Myocyte (in vitro differentiated cells): ENCODE measurements at places on chromosomes 5 and 9.
A peak's percentile ranks its signal among the peaks of the same experiment; 100 is the strongest.

GRCh38 chr9:135216236-135216635 lies 128.8 kb downstream of the OLFM1 start:
- DNase-seq = no peak

- DNase-seq = no peak
These were observed 47.1 kb downstream of the UGCG start for GRCh38 chr9:111943746-111944145.

DNA sequence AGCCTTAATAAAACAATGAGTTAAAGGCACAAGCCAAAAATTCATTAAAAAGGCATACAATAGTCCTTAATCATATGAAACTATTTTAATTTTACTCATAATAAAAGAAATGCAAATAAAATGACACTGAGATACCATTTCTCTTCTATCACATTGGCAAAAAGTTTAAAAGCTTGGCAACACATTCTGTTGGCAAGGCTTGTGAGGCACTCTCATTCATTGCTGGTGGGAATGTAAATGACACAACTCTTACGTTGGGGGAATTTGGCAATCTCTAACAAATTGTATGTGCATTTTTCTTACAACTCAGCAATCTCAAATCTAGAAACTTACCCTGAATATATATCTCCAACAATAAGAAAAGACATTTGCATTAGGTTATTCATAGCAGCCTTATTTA lies 111.6 kb downstream of the PRELID2 start:
- DNase-seq = no peak

- no peak for DNase-seq
These were observed 183.5 kb downstream of the ROR2 start for GRCh38 chr9:91766315-91767069.

- DNase-seq = peak; percentile 61
These were observed 23.3 kb upstream of the KIF12 start for GRCh38 chr9:114122136-114123027.

DNA sequence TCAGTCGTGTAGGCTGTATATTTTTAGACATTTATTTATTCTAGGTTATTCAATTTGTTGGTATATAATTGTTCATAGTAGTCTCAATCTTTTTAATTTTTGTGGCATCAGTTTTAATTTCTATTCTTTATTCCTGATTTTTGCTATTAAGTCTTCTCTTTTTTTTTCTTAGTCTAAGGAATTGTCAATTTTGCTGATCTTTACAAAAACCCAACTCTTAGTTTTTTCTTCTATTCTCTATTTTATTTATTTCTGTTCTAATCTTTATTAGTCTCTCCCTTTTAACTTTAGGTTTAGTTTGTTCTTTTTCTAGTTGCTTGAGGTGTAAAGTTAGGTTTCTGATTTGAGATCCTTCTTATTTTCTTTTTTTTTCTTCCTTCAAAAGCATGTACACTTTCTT lies 152.5 kb downstream of the FANCC start:
- DNase-seq = no peak

GRCh38 chr5:86070719-86071118 lies 547.0 kb upstream of the COX7C start:
- DNase-seq = no peak

GRCh38 chr9:134436911-134437310 lies 110.7 kb downstream of the RXRA start:
- DNase-seq = no peak

DNA sequence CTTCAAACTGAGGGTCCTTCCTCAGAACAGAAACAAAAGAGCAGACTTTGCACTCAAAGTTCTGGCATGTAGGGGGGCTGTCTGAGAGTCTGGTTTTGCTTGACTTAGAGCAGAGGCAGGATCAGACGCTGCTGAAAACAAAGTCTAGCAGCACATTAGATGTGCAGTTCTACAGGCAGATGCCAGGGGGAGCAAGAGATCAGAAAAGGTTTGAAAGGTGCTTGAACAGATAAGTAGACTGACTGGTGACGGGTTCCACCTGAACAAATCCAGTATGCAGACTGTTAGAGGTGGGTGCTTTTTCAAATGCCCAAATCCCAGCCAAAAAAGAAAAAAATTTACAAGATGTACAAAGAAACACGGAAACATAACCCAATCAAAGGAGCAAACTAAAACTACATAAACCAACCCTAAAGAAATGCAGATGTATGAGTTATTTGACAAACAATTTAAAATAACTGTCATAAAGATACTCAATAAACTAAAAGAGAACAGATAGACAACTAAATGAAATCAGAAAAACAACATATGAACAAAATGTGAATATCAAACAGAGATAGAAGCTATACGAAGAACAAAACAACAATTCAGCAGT lies 194.7 kb upstream of the FREM1 start:
- DNase-seq = peak; percentile 36

DNA sequence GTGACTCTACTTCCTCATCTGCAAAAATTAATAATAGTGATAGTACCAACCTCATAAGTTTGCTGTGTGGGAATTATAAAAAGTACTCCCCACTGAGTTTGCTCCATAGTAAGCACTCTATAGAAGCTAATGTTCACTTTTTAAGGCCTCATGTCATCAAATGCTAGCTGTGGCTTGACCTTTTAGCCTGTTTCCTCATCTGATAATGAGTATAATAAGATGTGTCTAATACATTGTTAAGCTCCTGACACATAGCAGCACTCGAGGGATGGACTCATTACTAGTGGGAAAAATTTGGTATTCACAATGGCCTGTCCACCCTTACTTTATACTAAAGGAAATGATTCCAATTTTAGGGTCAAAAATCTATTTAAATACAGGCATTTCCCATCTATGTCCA lies 26.1 kb upstream of the CAST start:
- no peak for DNase-seq

- no peak for DNase-seq
These were observed 73.8 kb upstream of the SLIT3 start for GRCh38 chr5:169374761-169375160.

GRCh38 chr9:33429256-33429985 lies 18.0 kb downstream of the AQP3 start:
- DNase-seq = no peak

- DNase-seq = no peak
These were observed 684 bp upstream of the SLC6A19 start for GRCh38 chr5:1200495-1201326.

DNA sequence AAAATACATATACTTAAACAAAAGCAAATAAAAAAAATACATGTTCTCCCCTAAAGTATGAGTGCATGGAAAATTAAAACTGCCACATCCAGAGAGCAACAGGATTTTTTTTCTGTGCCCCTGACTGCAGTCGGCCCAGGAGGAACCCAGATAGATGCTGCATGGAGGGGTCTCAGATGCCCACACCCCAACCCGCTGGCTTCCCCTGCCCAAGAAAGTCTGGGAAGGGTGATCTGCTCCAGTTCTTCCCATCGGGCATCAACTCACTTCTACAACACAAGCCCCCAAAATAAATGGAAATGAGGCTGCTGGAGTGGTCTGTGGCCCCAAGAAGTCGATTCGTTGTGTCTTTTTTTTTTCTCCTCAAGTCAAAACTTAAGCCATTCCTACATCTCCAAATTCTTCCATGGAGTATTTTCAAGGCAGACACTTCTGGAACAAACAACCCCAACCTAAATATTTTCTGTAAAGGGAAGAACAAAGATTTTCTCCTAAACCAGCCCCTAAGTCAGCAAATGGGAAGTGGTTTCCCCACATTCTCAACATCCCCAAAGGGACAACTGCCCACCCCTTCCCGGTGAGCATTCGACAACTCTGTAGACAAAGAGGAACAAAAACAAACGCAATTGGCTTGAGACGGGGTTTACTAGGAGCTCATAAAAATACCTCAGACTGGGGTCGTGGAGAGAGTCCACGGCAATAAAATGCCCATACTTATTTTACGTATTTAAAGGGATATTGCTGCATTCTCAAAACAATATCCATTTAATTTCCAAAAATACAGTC lies 46.7 kb downstream of the ROR2 start:
- no peak for DNase-seq

- no peak for DNase-seq
These were observed 143.4 kb downstream of the CD180 start for GRCh38 chr5:67053229-67053628.

DNA sequence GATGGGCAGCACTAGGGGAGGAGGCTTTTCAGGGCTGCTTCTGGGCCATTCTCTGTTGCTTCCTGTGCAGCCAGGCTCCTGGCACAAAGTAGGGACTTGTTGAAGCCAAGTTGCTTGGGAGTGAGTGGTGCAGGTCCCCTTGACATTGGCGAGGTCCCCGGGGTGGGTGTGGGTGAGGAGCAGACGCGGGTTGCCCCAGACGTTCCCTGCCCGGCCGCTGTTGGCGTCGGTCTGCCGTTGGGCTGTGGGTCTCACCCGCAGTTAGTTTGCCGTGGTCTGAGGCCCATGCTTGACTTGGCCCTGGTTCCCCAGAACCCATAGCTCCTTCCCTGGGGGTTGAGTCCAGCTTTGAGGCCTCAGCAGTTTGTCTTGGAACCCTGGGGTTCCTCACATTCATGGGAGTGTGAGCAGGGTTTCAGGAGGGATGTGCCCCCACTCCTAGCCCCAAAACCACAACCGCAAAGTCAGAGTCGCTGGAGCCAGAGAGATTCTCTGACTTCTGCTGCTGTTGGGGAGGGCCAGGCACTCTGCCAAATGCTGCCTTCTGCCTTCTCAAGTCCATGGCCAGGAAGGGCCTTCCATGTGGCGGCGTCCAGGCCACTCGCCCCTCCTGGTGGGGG lies 77.5 kb downstream of the RXRA start:
- DNase-seq = peak; percentile 92

- DNase-seq = no peak
These were observed 59.1 kb upstream of the TMC1 start for GRCh38 chr9:72462340-72462739.

DNA sequence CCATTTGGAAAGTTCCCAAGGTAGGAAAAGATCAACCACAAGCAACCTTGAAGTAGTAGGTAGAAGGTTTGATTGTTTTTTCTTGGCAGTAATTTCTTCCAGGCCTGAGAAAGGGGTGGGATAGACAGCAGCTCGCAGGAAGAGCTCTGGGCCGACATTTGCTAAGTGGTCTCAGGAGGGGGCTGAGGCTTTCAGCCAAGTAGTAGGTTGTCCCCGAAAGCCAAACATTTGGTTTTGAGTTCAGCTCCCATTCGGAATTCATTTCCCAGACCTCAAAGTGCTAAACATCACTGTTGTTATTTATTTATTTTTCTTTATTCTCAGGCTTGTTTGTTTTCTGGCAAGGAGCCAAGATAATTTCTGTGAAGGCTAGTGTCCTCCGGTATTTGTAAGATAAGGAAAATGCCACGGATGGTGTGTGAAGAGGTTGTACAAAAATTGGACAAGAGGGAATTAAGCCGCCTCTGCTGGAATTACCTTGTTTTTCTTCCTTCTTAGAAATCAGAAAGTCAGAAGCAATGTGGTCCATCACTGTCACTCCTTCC lies 112.1 kb downstream of the KIF4B start:
- no peak for DNase-seq

GRCh38 chr5:172199446-172199845 lies 5.5 kb downstream of the EFCAB9 start:
- no peak for DNase-seq

GRCh38 chr5:1765141-1765879 lies 34.3 kb downstream of the MRPL36 start:
- no peak for DNase-seq

- DNase-seq = no peak
These were observed 78.9 kb upstream of the CXCL14 start for GRCh38 chr5:135657536-135658305.

- peak; percentile 9 for DNase-seq
These were observed 305.4 kb upstream of the MSX2 start for GRCh38 chr5:174418809-174419539.

DNA sequence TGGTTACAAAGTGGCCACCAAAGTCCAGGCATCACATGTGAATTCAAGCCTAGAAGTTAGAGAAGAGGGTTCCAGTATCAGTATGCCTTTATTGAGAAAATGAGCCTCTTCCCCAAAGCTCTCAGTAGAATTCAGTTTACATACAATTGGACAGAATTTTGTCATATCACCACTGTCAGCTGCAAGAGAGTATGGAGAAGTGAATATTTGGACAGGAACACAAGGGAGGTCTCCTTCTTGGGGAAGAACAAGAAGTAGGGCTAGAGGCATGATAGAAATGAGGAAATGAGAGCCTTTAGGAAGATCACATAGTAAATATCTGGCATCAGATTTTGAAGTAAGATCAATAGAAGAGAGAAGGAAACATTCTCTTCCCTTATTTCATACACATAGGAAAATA lies 27.8 kb upstream of the VLDLR start:
- DNase-seq = no peak

- no peak for DNase-seq
These were observed 20.7 kb downstream of the ITGA2 start for GRCh38 chr5:53009816-53010215.

- DNase-seq = no peak
These were observed 158.8 kb downstream of the CEP120 start for GRCh38 chr5:123264394-123264793.

GRCh38 chr9:128011071-128011817 lies 30.5 kb upstream of the EEIG1 start:
- DNase-seq = no peak

- DNase-seq = peak; percentile 24
These were observed 51.0 kb downstream of the HABP4 start for GRCh38 chr9:96500696-96501632.

DNA sequence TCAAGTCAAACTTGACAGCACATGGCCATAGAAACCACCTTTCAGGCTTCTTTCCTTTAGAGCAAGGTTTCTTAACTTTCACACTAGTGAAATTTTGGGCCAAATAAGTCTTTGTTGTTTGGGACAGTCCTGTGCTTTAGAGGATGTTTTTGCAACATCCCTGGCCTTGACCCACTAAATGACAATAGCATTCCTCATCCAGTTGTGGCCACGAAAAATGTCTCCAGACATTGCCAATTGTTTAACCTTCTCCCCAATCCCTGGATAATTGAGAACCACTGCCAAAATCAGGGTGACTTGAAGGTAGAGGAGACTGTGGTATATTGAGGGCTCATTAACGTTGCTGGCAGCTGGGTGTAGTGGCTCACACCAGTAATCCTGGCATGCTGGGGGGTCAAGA lies 72.0 kb downstream of the ALDH1A1 start:
- DNase-seq = no peak

- no peak for DNase-seq
These were observed 912.3 kb downstream of the TAF11L14 start for GRCh38 chr5:18546591-18546990.

- no peak for DNase-seq
These were observed 11.5 kb upstream of the BOD1 start for GRCh38 chr5:173627860-173628392.

- no peak for DNase-seq
These were observed 31.5 kb downstream of the HRH2 start for GRCh38 chr5:175689147-175689991.

GRCh38 chr5:175489693-175490443 lies 11.5 kb downstream of the SFXN1 start:
- no peak for DNase-seq

- DNase-seq = peak; percentile 66
These were observed 65.2 kb downstream of the TRIO start for GRCh38 chr5:14208071-14209021.

DNA sequence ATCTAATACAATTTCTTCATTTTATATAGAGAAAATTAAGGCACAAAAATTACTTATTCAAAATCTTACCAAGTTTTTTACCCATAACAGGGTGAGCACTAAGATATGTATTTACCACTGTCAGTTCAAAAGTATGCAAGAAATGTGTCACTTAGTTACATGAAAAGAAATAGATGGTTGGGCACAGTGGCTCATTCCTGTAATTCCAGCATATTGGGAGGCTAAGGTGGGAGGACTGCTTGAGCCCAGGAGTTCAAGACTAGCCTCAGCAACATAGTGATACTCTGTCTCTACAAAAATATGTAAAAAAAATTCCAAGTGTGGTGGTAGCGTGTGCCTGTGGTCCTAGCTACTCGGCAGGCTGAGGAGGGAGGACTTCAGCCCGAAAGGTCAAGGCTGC lies 19.4 kb downstream of the YIPF5 start:
- DNase-seq = peak; percentile 21
